CD4-positive, alpha-beta T cell treated with Interleukin-17A for 1 hour (primary cell): ENCODE measurements at places on chromosomes 6 and 20.

- DNase-seq = peak; percentile 4
These were observed 609.5 kb upstream of the ARID1B start for GRCh38 chr6:156167625-156168071.

DNA sequence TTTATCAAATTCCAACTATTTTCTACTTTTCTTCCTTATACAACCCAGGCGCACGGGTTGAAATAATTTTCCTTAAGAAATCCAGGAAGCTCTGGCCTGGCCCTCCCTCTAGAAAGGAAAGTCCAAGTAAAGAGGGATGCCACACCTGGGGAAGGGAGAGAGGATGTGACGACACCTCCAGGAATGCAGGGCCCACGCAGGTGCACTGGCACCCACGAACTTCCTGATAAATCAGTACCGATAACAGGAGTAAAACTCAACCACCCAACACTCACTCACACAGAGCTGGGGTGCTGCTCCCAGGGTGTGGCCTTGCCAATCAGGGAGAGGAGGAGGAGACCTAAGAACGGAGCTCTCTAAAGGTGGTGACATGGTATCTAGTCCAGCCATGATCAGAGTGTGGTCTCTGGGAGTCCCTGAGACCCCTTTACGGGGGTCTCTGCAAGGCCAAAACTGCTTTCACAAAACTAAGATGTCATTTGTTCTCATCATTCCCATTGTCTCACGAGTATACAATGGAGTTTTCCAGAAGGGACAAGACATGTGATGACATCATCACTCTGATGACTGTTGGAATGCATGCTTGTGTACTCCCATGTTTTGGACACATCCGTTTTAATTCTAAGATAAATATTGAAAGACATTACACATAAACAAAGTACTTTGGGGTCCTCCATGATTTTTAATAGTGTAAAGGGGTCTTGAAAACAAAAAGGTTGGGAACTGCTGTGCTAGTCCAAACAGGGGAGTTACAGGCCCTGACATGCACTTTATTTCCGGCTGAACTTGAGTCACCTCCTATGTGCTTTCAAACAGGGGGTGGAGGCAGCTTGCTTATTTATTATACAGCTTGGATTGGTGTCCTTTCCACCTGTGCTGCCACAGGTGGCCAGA lies 2.2 kb upstream of the PARD6B start:
- no peak for DNase-seq

DNA sequence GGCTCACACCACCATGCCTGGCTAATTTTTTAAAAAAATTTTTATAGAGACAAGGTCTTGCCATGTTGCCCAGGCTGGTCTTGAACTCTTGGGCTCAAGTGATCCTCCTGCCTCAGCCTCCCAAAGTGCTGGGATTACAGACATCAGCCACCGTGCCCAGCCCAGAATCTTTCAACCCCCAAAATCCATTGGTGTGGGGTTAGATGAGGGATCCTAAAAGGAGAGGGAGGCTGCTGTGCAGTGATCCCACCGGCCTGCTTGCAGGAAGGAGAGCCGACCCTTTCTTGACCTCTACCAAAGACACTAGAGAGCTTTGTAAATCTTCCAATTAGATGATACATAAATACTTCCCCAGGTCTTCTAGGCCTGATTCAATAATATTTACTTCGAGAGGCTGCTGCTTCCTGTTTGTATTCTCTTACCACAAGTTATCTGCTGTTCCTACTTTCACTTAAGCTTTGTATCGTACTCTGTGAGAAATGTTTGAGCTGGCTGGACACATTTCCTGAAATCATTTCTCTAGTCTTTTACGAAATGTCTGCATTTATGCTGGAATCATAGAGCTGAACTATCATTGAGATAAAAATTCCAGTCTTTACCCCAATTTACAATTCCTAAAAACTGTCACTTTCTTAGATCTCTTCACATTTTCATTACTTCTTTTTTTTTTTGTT lies 49.3 kb upstream of the IER3 start:
- peak; percentile 58 for DNase-seq

DNA sequence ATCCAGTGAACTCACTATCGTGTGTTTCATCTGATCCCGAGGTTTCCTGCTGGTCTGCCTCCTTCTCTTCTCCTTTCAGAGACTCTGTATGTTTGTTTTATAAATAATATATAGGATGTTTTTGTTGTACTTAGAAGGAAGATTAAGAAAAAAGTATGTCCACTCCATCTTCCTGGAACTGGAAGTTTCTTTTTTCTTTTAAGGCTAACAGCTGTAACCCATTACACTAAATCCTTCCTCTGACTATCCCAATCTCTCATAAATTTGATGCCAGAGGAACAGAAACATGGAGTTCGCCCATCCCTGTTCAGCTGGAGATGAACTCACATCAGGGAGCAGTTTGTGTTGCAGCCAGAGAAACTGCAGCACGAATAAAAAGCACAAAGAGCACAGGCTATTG lies 20.7 kb downstream of the RIPK1 start:
- DNase-seq = no peak

DNA sequence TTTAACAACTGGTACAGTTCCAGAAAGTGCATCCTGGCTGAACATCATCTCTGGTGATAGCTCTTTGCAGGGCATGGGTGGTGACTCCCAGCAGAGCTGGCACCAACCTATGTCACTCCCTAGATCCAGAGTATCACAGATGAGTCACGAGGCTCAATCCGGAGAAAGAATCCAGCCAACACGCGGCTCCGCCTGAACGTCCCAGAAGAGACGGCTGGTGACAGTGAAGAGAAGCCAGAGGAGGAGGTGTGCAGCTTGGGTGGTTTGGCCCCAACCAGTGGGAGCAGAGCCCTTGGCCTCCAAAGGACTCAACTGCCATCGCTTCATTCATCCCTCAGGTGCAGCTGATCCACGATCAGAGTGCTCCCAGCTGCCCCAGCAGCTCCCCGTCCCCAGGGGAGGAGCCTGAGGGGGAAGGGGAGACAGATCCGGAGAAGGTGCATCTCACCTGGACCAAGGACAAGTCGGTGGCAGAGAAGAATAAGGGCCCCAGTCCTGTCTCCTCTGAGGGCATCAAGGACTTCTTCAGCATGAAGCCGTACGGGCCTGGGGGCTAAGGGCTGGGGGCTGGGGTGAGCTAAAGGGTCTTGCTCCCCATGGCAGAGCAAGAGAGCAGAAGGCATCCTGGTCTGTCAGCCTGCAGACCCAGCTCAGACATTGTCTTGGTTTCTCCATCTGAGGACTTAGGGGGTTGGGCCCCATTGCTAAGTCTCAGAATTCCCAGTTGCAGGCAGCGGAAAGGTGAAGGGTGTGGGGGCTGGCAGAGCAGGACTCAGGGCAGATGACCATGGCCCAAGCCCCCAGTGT lies 27.2 kb downstream of the SLC12A5 start:
- no peak for DNase-seq

- no peak for DNase-seq
These were observed 71.3 kb upstream of the GNRH2 start for GRCh38 chr20:2972126-2972525.

GRCh38 chr6:65501045-65501444 lies 206.0 kb downstream of the EYS start:
- no peak for DNase-seq

- no peak for DNase-seq
These were observed 336.3 kb upstream of the PTCHD4 start for GRCh38 chr6:48447251-48447650.

- no peak for DNase-seq
These were observed 5.4 kb downstream of the SMAP1 start for GRCh38 chr6:70673054-70673453.
